ENCODE measurements at places on chromosomes 16 and 17.

GRCh38 chr17:41835800-41836549 lies at the start of gene NT5C3B:
NT5C3B (minus strand) TSS chr17:41836232; CDS start chr17:41836193, 39 bp downstream.
- peak; percentile 21 for DNase-seq

DNA sequence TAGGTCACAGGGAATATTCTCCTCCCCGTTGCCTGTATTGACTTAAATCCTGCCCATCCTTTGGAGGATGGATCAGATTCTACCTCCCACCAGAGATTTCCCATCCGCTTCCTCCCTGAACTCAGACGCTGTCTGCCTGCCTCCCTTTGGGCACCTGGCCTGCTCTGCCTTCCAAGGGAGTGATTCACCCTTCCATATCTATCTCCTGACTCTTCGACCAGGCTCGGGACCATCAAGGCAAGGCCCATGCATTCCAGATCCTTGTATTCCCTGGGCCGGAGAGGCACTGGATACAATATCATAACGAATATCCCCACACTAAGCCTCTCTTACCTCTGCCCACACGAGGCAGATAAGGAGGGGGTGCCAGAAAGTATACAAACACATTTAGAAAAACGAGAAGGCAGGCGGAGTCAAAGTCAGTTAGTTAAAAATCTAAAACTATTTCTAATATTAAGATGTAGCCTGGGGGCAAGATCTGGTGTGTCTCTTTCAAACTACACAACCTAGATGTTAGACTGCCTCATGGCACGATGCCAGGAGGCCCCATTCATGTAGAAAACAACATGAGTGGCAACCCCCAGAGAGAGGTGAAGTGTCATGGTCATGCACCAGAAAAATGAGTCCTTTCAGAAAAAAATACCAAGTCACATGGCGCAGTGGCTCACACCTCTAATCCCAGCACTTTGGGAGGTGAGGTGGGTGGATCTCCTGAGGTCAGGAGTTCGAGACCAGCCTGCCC lies 9.2 kb downstream of the PMP22 start:
- no peak for DNase-seq

- DNase-seq: peak; percentile 47
These were observed 6.3 kb downstream of the CCDC102A start for GRCh38 chr16:57530104-57530521.

GRCh38 chr17:16477255-16477654 lies 14.7 kb downstream of the LRRC75A start:
- DNase-seq: no peak

DNA sequence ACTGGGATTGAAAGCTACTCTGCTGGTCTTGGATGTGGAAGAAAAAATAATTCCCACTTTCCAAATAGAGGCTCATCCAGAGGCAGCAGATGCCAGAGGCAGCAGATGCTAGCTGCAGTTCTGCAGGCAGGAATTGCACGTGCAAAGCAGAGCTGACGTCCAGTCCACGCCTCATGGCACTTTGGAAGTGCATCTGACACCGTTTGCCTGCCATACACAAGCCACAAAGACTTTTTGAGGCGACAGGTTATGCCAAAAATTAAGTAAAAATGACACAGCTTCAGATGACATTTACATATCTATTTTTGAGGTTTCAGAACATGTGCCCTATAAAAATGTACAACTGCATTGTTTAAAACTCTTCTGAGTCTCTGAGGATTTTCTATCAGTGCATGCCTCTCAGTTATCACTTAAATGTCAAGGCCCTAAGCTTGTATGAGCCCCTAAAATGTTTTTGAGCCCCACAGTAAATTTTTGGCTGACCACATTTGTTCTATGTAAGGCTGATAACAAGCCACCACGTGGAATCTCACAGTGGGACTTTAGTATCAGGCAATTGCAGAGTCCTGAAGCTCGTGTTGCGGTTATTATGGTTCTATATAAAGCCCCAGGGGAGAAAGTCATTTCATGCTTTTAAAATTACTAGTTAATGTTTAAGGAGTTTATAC lies 239.2 kb downstream of the PRKCA start:
- DNase-seq: no peak

GRCh38 chr17:80468242-80468641 lies 8.2 kb downstream of the NPTX1 start:
- DNase-seq: no peak

- DNase-seq: no peak
These were observed 289.2 kb upstream of the FOXF1 start for GRCh38 chr16:86221085-86221484.

GRCh38 chr17:56596691-56597494 lies 3.4 kb downstream of the NOG start:
- DNase-seq: no peak

DNA sequence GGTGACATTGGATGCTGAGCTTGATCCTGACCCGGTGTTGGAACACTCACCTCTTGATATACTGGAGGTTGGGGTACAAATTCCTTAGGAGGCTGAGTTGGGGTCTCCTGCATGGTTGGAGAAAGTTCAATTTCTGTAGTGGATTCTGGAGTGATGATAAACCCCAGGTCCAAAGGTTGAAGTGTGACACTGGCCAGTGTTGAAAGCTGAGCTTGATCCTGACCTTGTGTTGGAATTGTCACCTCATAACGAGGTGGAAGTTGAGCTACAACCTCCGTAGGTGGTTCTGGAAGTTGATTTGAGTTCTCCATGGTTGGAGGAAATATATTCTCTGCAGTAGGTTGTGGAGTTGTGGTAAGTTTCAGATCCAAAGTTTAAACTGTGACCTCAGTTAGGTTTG lies 21.2 kb downstream of the RDM1 start:
- DNase-seq: no peak

- no peak for DNase-seq
These were observed 9.0 kb downstream of the GGA2 start for GRCh38 chr16:23501291-23501690.

DNA sequence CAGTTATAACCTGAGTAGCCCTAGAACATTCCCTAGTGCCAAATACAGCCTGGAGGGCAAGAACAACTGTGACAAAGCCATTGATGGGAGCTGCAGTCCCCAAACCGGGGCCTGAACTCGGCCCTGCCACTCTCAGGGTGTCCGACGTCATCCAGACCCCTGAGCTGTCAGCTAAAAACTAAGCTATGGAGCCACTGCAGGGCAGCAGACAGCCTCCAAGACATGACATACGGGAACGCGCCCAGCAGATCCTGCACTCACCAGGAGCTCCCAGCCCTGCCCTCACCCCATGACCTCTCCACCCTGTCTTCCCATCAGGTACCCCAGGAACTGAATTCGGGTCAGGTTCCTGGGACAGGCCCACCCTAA lies 28.4 kb downstream of the KDM8 start:
- DNase-seq: no peak

GRCh38 chr17:77318491-77319210 lies 177.9 kb downstream of the SEC14L1 start:
- DNase-seq: no peak

DNA sequence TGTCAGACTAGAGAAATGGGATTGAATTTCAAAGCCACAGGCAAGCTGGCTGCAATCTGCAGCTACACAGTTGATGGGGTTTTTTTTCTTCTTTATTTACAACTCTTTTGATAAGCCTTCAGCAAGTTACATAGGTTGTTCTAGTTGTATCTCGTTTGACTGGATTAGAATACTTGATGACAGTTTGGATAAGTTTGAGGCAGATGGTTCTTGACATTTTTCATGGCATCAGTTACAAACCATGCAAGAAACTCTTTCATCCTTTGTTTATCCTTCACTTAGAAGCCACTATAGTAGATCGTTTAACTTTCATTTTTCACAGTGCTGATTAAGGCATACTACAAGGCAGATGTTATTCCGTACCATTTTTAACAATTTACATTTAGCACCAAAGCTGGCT lies 238.9 kb downstream of the TOX3 start:
- DNase-seq: no peak
